ENCODE measurements at places on chromosomes 6 and 20.

DNA sequence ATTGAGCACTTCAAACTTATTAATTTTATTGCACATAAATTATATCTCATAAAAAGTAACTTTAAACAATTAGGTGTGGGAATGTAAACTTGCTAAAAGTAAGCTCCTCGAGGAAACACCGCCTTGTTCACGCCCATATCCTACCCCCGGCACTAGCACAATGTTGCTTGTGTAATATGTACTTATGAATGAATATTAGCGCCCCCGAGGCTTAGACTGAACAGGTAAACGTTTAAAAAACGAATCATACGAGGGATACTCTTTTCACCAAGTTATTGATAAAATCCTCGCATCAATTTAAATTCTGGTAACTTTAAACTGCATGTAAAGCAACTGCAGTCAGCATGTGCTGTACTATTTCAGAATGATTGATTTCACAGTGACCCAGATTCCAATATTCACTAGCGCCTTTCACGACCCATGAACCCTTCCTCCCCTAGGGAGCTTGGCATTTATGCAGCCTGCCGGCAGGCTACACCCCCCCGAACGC is 637 bp downstream of the TFB1M start:
- DNase-seq = peak; percentile 60

DNA sequence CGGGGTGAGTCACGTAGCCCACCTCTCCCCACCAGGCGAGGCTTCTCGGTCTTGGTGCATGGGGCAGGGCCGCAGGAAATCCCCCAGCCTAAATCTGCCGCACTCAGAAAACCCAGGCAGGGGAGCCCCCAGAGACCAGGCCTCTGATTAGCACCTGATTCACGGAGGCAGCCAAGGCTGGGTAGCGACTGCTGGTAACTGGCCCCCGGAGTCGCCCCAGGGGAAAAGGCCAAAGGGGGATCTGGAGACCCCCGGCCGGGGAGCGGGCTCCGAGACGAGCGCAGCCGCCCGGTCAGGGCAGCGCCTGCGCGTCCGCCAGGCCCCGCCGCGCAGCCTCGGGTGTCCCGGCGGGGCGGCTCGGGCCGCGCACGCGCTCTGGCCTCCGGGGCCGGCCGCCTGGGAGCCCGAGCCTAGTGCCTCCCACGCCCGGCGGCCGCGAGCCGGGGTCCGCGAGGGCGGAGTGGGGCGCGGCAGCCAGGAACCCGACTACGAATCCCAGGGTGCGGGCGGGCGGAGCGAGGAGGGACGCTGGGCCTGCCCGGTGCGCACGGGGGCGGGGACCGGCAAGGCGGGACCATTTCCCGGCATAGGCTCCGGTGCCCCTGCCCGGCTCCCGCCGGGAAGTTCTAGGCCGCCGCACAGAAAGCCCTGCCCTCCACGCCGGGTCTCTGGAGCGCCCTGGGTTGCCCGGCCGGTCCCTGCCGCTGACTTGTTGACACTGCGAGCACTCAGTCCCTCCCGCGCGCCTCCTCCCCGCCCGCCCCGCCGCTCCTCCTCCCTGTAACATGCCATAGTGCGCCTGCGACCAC is at the start of gene DUSP22:
Gene DUSP22, plus strand, starts transcription at position 791 of the 809 bp plus-strand sequence. CDS start 53 bp downstream, outside the sequence.
- peak; percentile 91 for DNase-seq

DNA sequence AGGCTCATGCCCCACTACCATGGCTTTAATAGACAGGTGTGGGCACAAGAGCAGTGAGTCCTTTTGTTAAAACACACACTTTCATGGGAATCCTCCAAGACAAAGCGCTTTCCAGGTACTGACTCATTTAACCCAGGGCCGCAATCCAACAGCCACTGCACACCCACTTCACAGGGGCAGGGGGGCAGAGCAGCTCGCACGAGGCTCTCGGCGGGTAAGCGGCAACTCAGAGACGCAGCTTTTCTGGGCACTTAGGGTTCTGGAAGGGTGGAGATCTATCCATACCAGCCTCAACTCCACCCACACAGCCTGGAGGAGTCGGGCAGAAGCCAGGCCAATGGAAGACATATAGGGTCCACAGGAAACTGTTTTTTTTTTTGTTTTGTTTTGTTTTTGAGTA is 28.6 kb downstream of the PSMG4 start:
- DNase-seq = no peak

- peak; percentile 92 for DNase-seq
Observed at GRCh38 chr6:27133281-27134227, 113.9 kb upstream of the PRSS16 start.

- DNase-seq = no peak
Observed at GRCh38 chr6:54404791-54405190, 96.5 kb downstream of the TINAG start.

- no peak for DNase-seq
Observed at GRCh38 chr6:148445620-148446019, 103.0 kb downstream of the SASH1 start.
